ENCODE measurements at places on chromosomes 5 and 9.

DNA sequence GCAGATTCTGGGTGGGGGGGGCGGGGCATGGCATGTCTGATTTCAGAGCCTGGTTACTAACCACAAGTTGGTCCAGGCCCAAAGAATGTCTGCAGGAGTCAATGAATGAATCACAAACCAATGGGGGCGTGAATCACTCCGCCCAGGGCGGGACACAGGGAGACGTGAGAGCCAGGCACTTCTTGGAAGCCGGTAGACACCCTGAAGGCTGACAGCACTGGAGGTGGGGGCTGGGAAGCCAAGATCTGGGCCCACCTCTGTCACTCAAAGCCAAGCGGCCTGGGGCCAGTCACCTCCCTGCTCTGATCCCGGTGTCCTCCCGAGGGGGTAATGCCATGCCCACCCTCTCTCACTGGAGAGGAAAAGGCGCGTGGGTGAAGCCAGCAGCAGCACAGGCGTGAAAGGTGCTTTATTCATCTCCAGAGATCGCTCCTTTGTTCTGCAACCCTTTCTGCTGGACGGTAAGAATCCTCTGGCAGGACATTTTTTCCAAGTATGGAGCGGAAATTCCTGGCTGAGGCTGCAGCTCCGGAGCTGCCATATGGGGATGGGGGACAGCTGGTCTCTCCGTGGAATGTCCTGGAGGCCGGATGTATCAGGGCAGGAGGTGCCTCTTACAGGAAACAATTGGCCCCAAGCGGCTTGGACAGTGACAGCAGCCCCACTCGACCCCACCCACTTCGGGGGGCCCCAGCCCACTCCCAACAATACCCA, 85.0 kb downstream of the STK10 start:
- no peak for DNase-seq

DNA sequence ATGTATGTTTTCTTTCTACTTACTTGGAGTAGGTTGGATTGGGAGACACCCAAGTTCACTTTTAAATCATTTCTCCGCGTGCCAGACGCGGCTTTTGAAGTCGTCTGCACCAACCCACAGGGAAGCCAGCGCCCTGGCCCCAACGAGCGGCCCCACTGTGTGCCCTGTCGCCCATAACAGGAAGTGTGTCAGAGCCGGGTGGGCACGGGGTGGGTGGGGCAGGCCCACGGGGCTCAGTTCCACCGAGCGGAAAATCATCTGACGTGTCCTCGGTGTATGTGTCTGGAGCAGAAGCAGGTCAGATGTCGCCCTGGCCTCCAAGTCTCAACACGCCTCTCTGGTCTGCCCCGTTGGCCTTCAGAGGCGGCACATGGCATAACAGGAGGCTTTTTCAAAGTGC, 22.7 kb upstream of the SMIM23 start:
- no peak for DNase-seq

- no peak for DNase-seq
These were observed 575.8 kb downstream of the TLE1 start for GRCh38 chr9:81113453-81114124.

GRCh38 chr9:35650341-35651158, at the start of gene SIT1:
SIT1 (minus strand) TSS chr9:35650931; CDS start chr9:35650853, 78 bp downstream.
- DNase-seq: no peak

GRCh38 chr5:103475629-103476240, 86.9 kb downstream of the NUDT12 start:
- DNase-seq: no peak

GRCh38 chr9:113326230-113326629, 13.8 kb downstream of the WDR31 start:
- DNase-seq: no peak

DNA sequence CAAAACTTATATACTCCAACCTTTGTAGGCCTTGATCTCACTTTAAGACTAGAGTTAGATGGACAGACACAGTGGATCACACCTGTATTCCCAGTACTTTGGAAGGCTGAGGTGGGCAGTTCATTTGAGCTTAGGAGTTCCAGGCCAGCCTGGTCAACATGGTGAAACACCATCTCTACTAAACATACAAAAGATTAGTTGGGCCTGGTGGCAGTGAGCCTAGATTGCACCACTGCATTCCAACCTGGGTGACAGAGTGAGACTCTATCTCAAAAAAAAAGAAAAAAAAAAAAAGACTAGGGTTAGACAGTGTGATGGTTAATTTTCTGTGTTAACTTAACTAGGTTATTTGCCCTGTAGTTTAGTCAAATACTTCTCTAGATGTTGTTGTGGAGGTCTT, 74.1 kb downstream of the CFAP95 start:
- no peak for DNase-seq

DNA sequence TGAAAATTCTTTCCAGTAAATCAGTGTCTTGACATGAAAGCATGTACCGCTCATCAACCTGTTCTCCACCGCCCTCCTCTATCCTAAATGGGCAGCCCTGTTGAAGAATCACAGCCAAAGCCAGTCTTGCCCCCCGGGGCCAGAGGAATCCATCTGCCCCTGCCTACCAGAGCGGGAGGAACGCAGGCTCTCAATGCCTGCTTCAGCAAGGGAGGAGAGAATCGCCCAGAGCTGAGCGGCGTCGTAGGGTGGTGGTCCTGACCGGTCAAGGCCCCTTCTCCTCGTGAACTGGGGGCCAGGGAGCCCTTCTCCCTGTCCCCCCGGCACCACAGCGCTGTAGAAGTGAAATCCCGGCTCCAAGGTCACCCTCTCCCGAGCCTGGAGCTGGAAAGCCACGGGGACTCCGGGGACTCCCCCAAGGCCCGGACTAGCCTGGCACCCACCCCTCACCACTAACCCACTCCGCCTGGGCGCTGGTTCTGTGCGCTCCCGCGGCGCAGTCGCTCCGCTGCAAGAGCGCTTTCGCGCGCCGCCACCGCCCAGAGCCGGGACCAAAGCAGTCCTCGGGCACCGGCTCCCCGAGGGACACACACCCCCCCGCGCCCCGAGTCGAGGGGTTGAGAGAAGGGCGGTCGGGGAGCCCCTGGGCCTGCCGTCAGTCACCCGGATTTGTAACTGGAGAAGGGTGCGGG, 718 bp upstream of the TMEM215 start:
- DNase-seq: no peak

- no peak for DNase-seq
These were observed 22.9 kb upstream of the ASS1 start for GRCh38 chr9:130421802-130422276.

DNA sequence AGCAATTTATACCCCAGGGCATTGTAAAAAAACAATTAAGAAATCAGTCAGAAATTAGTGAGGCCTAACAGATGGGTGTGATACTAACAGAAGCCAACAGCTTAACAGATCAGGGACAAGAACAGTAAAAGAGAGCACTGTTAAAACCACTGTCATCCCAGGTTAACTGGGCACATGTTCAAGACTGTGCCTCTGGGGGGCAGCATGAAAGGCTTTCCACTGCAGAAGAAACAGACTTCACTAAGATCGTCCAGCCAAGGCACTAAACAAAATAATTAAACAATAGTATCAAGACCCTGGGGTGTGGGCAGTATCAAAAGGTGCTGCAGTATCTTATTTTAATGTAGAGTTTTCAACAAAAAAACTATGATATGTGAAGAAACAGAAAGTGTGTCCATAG, 43.5 kb downstream of the FBN2 start:
- DNase-seq: no peak

- DNase-seq: no peak
These were observed 160.3 kb downstream of the CEMIP2 start for GRCh38 chr9:71608021-71608420.

- no peak for DNase-seq
These were observed 4.5 kb downstream of the CCDC180 start for GRCh38 chr9:97311798-97312500.

DNA sequence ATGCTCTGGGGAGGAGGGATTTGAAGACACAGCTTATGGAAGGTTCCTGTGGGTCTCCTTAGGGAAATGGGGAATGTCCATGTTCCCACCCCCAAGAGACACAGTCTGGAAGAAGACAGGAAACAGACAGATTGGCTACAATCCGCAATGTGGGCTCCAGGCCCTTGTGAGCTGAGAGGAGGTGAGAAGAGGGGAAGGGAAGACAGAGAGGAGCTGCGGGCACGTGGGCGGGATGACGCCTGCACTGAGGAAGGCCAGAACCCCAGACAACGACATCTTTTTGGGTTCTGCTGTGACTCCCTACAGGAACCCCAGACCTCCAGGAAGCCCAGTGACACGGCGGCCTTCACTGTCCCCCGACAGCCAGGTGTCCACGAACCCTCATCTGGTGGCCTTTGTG, 29.9 kb upstream of the NKD2 start:
- no peak for DNase-seq

- DNase-seq: no peak
These were observed 109.6 kb downstream of the DPYSL3 start for GRCh38 chr5:147400126-147400809.

- DNase-seq: no peak
These were observed 122.5 kb downstream of the COL23A1 start for GRCh38 chr5:178467568-178468195.

GRCh38 chr5:180467028-180467975, 26.9 kb upstream of the CNOT6 start:
- DNase-seq: no peak

GRCh38 chr5:110754181-110754580, 15.4 kb downstream of the SLC25A46 start:
- no peak for DNase-seq

DNA sequence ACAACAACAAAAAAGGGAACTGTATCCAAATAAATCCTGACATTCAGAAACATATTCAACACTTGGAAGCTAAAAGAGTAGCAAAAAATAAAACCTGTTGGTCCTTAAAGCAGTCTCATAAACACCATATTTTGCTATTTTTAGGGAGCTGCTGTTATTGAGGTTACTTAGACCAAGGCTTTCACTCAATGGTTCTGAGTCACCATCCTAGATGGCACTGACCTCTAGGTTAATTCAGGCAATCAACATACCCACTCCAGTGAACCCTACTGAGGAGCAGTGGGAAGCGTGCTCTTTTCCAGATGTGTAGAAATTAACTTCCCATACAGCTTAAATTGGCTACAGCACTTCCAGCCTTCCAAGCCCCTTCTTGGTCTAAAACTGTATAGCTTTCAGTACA, 5.2 kb downstream of the GNAQ start:
- DNase-seq: no peak

DNA sequence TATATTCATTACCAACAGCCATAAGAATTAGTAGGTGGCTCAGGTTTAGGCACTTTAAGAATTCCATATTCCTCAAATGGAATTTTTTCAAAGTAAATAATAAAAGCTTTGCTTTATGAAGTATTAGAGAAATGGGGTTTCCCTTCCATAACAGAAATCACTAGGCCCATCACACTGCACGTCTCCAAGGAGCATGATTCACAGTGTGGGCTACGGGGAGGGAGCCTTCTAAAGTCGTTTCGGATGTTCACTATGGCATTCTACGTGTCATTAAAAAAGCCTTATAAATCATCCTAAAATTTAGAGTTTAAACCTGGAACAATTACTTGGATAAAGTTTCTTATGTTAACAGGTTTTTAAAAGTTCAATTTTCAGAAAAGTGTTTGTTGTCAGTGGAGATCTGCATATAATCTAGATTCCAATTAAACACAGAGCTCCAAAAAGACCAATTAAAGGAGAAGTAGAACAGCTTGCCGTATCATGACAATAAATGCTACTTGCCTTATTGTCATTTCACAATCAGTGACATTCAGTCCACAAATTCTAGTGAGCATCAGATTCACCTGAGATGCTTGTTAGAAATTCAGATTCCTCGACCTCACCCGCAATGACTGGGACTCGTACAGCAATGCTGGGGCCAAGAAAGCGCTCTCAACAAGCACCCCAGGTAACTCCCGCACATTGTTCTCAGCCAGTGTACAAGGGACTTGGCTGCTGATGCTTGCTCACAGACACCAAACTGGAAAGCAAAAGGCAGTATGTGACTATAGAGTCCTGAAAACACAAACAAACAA, 115.7 kb downstream of the NFIB start:
- DNase-seq: no peak

DNA sequence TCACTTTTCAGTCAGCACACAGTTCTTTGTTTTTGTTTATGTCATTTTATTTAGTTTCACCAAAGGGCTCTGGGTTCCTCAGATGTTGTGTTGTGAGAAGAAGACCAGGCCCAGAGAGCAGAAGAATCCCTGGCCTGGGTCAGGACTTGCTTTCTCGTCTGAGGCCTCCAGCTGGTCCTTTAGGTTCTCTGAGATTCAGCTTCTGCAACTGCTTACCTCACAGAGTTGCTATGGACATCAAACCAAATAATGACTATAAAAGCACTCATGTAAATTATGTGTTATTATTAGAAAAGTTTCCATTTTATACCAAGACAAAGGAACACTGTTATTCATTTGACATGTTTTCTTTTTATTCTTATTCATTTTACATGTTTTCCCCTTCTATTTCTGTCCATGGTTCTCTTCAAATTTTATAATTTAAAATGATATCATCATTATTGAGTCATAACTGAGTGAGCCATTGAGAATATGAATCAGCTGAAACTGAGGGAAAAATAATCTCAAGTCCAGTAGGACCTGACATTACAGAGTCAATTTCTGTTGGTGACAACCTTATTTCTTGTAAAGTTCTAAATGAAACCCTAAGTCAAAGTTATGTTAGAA, 44.0 kb upstream of the GLRX start:
- no peak for DNase-seq

DNA sequence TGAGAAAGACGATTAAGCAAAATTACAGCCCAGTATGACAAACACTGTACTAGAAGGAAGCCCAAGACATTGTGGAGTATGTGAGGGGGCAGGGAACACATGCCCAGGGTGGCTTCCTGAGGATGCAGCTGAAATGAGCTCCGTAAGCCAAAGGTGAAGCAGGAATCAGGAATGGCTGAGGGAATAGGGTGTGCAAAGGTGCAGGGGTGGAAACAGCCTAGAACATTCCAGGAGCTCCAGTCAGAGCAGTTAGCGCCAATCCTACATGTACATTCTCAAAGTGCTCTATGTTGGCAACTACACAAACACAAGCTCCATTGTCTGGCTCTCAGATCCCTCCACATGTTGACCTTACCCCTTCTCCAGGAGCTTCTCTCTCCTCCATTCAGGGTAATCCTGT, 257.9 kb downstream of the MAN2A1 start:
- DNase-seq: no peak
